Activated T-helper 2 cell treated with anti-CD3 and anti-CD28 coated beads, Interferon-gamma antibody, Interleukin-2, Interleukin-4, amounts not matched to agents 10 μg/mL and 5 μg/mL and 100 μg/mL, durations not matched to agents 14 hours and 24 hours and 36 hours (primary cell): ENCODE measurements at places on chromosomes 7 and 10.

- DNase-seq = peak; percentile 48
Measured at GRCh38 chr10:124688889-124689670, 55.1 kb downstream of the FAM53B start.

GRCh38 chr10:23404461-23404980, 34.4 kb upstream of the OTUD1 start:
- no peak for DNase-seq

DNA sequence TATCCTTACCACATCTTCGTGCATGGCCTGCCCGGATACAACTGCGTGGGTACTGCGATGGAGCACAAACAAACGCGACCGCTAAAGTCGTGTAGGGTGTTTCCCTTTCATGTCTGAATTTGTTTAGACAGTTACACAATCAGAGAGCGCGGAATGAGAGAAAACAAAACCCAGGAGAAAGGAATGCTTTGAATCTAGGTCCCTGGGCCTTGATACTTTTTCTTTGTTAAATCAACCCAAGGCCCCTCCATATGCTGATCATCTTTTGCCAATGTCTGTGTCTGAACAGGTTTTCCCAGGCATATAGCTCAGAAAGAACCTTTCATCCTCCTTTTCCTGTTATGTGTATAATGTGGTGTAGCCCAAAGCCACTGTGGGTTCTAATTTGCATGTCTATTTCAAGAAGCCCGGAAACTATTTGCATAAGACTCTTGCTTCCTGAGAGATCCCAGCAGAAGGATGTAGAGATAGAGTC, 145.8 kb downstream of the FRMD4A start:
- DNase-seq = peak; percentile 33

DNA sequence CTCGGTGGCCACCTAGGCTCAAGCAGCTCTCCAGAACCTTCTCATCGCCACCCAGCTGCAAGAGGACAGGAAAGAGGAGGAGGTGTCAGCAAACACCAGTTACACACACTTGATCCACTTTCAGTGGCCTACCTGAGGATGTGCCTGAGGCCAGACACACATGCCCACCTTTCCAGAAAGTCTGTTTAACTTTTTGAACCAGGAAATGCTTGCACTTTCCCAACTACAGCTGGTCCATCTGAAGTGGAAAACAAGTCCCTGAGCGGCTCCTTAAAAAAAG, 15.7 kb upstream of the CYREN start:
- DNase-seq = no peak

GRCh38 chr7:151711435-151711872, 165.5 kb downstream of the PRKAG2 start:
- DNase-seq = no peak

- no peak for DNase-seq
Measured at GRCh38 chr7:47444376-47445098, 137.4 kb downstream of the TNS3 start.

DNA sequence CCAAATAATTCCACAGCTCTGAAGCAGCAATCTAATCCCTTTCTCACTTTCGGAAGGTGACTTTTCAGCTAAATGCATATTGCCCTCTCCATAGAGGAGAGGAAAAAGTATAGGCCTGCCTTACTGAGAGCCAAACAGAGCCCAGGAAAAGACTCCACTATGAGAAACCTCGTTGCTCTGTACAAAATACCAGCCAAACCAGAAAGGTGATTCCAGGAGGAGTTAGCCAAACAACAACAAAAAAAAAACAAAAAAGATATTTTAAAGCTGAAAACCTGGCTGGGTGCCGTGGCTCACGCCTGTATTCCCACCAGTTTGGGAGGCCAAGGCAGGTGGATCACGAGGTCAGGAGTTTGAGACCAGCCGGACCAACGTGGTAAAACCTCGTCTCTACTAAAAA, 70.5 kb downstream of the HOXA1 start:
- DNase-seq = no peak
